Osteoblast (primary cell): ENCODE measurements at places on chromosomes 3 and 15. TPM values are rescaled to one million over a fixed set of nuclear protein-coding genes. Genes with fewer than 3 reads are reported as not detected.

The CGNL1 gene
- total RNA-seq: 1.1 and 1.5 TPM in 2 replicates

The THBS1 gene
- 6,477 and 8,941 TPM in 2 replicates for total RNA-seq

DNA sequence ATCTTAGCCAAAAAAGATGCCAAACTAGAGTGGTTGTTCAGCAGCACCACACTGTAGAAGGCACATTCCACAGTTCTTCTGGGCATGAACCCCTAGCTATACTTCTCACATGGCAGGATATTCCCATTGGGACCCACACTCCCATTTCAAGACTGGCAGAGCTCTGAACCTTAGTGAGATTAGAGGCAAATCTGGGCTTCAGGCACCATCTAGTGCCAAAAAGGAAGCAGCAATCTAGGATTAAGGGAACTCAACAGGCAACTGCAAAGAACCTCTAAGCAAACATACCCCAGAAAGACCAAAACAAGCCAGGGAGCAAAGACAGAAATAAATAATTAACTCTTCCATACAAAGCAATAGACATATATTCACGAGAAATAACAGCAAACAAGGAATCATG is 66.2 kb downstream of the TAFA4 start:
- no peak overlapping the region for H3K4me3 ChIP-seq
- no peak overlapping the region for H3K27ac ChIP-seq
- H3K36me3 ChIP-seq: no peaks in the 10 kb centered on the region
- no peaks in the 10 kb centered on the region for H3K27me3 ChIP-seq
- no peak for DNase-seq

DNA sequence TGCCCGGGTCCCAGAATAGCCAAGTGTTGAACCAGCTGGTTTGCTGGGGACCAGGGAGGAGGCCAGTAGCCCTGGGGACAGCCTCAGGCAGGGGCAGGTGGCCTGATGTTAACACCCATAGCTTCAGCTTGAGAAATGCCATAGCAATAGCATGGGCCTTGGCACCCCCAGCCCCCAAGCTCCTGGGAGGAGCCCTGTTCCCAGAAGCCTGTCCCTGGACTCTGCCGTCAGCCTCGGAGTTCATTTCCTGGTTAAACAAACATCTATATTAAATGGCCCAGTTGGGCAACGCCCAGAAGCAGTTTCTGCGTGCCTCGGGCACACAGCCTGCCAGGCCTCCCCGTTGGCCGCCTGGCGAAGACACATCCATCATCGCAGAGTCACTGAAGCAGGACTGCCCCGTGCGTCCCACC is 58.2 kb downstream of the FGD5 start:
- H3K36me3 ChIP-seq: no peaks in the 10 kb centered on the region
- no peaks in the 10 kb centered on the region for H3K4me1 ChIP-seq
- peak; percentile 91 for DNase-seq

DNA sequence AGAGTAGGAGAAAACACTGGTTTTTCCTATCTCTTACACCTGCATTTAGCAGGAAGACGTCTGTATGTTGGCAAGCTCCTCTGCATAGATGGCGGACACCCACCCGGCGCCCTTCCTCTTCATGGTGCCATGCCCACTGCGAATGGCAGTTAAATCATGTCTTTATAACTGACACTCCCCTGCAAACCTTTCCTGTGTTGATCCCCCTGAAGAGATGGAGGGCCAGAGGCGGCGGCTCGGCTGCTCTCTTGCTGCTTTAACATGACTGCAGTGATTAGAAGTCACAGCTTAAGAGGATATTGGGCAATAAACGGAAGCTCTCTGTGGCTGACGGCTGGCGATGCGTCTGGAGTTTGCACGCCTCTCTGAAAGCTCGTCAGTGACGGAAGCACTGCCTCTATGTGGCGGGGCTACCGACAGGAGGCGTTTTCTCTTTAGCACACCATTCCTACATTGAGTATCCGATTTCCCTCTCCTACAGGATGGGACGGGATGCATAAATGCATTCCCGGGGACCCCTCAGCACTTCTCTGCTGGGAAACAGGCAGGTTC is 25.5 kb upstream of the SNRPA1 start:
- H3K4me1 ChIP-seq: no peaks in the 10 kb centered on the region
- peak; percentile 77 for DNase-seq
- H3K27ac ChIP-seq: no peak overlapping the region
- H3K4me3 ChIP-seq: no peak overlapping the region

DNA sequence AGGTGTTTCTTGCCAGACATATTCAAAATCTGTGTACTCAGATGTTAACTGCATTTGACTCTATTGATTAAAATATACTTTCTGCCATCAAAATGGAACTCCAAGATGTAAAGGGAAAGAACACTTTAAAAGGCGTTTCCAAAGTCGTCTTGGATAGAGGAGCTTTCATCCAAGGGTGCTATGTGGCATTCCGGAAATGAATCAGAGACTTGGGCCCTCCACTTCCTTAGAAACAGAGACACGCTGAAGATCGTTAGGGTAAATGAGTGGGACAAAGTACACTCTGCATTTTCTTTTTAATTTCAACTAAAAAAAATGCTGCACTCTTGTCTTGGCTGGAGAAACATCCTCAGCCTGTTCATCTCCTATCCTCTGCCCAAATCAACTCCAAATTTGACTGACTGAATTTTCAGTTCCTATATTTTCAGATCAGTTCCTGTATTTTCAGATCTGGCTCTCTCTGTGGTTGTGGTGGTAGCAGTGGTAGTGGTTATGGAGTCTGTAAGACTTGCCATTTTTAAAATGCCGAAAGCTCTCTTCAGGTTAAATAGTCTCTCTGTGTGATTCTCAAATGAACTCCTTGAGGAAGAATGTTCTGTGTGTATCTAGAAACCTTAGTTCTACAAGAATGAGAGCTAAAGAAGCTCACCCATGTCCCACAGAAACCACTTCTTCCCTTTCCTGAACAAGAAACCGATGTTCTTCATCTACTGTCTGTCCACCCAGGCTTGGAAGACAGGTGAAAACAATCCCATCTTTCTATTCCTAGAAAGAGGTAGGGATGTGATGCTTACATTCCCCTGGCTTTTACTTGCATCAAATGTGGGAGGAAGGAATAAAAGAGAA is 156.8 kb upstream of the ICE2 start:
- no peak for DNase-seq
- H3K4me1 ChIP-seq: no peaks in the 10 kb centered on the region
- peaks cover 3% of the 10 kb centered on the region for H3K27me3 ChIP-seq
- no peak overlapping the region for H3K4me3 ChIP-seq

- no peaks in the 10 kb centered on the region for H3K27me3 ChIP-seq
- no peak overlapping the region for H3K4me3 ChIP-seq
- H3K4me1 ChIP-seq: peaks cover 5% of the 10 kb centered on the region
- no peak overlapping the region for H3K27ac ChIP-seq
- H3K36me3 ChIP-seq: no peaks in the 10 kb centered on the region
- no peak for DNase-seq
Observed at GRCh38 chr3:185401319-185401955, 38.5 kb downstream of the MAP3K13 start.

GRCh38 chr3:188527389-188527788 is 373.4 kb downstream of the LPP start:
- no peak for DNase-seq
- no peak overlapping the region for H3K27ac ChIP-seq
- peaks cover 10% of the 10 kb centered on the region for H3K4me1 ChIP-seq
- H3K4me3 ChIP-seq: no peak overlapping the region
- no peaks in the 10 kb centered on the region for H3K27me3 ChIP-seq
- H3K36me3 ChIP-seq: peaks cover 4% of the 10 kb centered on the region

- no peak overlapping the region for H3K4me3 ChIP-seq
- H3K4me1 ChIP-seq: peaks cover 6% of the 10 kb centered on the region
- H3K27me3 ChIP-seq: no peaks in the 10 kb centered on the region
Observed at GRCh38 chr3:16496408-16497222, 16.9 kb downstream of the RFTN1 start.

DNA sequence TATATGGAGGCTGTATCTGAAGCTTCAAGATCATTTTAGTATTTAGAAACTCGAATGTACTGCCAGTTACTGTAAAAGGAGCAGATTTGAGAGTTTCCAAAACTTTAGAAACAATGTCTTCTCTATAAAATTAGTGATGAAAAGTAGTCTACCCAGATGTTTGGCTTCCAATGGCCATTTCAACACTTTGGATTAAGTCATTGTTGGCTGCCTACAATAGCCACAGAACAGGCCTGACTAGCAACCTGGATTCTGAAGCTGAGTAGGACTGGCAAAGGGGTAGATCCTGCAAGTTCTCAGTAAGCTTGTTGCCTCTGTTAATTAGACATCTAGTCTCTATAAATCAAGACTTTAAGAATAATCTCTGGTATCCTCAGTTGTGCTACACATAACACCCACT is 239.0 kb upstream of the KCNMB2 start:
- H3K4me1 ChIP-seq: no peaks in the 10 kb centered on the region
- no peak for DNase-seq
- no peak overlapping the region for H3K4me3 ChIP-seq
- no peak overlapping the region for H3K27ac ChIP-seq
- H3K27me3 ChIP-seq: no peaks in the 10 kb centered on the region
- no peaks in the 10 kb centered on the region for H3K36me3 ChIP-seq

DNA sequence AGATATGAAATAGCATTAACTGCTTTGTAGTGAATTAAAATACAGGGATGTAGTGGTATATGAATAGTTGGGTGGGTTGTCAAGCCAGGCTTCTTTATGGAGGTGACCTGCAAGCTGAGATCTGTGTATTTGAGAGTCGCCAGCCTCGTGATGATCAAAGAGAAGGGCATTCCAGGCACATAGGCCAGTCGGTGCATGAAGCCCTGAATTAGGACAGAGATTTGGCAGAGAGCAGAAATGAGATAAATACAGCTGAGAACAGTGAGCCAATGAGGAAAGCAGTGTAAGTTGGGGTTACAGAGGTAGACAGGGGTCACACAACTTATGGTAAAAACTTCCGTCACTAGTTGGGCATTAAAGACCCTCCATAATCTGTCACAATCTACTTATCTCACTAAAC is 641.9 kb downstream of the OTOL1 start:
- peaks cover 37% of the 10 kb centered on the region for H3K4me1 ChIP-seq
- no peak overlapping the region for H3K27ac ChIP-seq
- H3K27me3 ChIP-seq: no peaks in the 10 kb centered on the region

DNA sequence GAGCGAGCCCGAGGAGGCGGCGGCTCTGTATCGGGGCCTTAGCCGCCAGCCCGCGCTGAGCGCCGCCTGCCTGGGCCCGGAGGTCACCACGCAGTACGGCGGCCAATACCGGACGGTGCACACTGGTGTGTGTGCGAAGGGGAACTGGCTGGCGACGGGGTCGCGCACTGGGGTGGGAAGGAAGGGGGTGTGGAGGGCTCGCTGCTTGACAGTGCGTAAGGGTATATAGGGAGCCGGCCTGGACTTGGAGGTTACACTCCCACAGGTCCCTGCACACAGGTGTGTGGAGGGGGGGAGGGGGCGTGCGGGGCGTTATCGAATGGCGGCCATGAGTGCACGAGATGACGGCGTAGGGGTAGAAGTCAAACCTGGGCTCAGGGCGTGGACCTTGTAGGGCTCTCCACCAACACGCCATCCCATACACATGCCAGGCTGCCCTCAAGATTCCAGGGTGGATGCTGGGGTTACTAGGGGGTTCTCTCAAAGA is 389 bp downstream of the APEH start:
- no peaks in the 10 kb centered on the region for H3K27me3 ChIP-seq
- no peak for DNase-seq
- H3K27ac ChIP-seq: peak overlapping the region; percentile 85
- H3K4me3 ChIP-seq: peak overlapping the region; percentile 87

DNA sequence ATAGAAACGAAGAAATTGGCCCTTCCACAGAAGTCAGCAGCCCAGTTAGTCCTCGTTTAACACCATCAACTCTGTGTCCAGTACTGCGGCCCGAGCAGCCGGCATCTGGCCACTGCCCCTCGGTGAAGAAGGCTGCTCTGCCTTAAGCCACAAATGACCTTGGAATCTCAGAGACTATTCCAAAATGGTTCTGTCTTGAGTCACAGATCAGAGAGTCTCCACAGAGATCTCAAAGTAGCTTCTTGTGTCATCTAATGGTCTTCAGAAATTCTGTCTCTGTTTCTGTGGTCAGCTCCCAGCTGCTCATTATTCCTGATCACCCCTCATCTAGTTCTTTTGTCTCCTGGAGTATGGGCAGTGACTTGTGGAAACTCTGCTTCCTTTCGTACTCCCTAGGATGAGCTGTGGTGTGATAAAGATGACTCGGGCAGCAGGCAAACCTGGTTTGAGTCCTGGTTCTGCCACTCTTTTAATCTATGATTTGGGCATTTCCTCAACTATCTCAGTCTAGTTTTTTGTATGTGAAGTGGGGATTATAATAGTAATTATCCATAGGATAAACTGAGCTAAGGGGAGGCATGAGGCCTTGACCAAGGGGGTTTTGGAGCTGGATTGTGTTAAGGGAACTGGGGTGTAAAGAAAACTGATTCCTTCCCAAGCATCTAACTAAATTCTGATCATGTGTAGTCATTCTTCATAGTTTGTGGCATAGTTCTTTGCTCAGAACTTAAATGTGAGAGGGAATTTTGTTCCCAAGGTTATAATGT is 22.6 kb downstream of the CRTC3 start:
- H3K4me3 ChIP-seq: peak overlapping the region; percentile 9
- peaks cover 5% of the 10 kb centered on the region for H3K36me3 ChIP-seq
- peak overlapping the region; percentile 98 for H3K27ac ChIP-seq
- H3K27me3 ChIP-seq: no peaks in the 10 kb centered on the region
- H3K4me1 ChIP-seq: peaks cover 39% of the 10 kb centered on the region

DNA sequence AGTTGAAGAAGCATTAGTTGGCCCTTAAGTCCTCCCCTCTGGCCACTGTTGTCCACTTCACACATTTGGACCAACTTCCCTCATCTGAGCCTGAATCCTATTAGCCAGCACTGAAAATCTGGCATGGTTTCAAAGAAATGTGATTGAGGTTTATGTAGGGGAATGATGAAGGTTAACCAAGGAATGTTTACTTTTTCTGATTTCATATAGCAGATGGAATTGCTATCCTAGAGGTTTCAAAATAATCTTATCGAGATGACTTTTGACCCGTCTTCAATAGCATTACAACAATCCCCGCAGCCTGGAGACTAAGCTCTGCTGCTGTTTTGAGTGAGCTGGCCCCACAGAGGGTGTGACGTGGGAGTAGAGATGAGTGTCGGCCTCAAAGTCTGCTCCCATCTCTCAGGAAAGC is 200.8 kb upstream of the IL12A start:
- DNase-seq: no peak
- H3K27me3 ChIP-seq: no peaks in the 10 kb centered on the region
- no peak overlapping the region for H3K4me3 ChIP-seq
- H3K4me1 ChIP-seq: peaks cover 41% of the 10 kb centered on the region

- H3K27me3 ChIP-seq: no peaks in the 10 kb centered on the region
- H3K36me3 ChIP-seq: peaks cover 45% of the 10 kb centered on the region
- DNase-seq: no peak
- no peak overlapping the region for H3K4me3 ChIP-seq
- peaks cover 21% of the 10 kb centered on the region for H3K4me1 ChIP-seq
Observed at GRCh38 chr15:48617619-48618018, 27.9 kb downstream of the FBN1 start.

- no peak overlapping the region for H3K4me3 ChIP-seq
- H3K27me3 ChIP-seq: no peaks in the 10 kb centered on the region
- H3K27ac ChIP-seq: no peak overlapping the region
- no peak for DNase-seq
- H3K36me3 ChIP-seq: no peaks in the 10 kb centered on the region
- no peaks in the 10 kb centered on the region for H3K4me1 ChIP-seq
Observed at GRCh38 chr3:160981217-160981938, 123.8 kb downstream of the B3GALNT1 start.
